HS-27A (cell line): ENCODE measurements at places on chromosomes 4 and X.

DNA sequence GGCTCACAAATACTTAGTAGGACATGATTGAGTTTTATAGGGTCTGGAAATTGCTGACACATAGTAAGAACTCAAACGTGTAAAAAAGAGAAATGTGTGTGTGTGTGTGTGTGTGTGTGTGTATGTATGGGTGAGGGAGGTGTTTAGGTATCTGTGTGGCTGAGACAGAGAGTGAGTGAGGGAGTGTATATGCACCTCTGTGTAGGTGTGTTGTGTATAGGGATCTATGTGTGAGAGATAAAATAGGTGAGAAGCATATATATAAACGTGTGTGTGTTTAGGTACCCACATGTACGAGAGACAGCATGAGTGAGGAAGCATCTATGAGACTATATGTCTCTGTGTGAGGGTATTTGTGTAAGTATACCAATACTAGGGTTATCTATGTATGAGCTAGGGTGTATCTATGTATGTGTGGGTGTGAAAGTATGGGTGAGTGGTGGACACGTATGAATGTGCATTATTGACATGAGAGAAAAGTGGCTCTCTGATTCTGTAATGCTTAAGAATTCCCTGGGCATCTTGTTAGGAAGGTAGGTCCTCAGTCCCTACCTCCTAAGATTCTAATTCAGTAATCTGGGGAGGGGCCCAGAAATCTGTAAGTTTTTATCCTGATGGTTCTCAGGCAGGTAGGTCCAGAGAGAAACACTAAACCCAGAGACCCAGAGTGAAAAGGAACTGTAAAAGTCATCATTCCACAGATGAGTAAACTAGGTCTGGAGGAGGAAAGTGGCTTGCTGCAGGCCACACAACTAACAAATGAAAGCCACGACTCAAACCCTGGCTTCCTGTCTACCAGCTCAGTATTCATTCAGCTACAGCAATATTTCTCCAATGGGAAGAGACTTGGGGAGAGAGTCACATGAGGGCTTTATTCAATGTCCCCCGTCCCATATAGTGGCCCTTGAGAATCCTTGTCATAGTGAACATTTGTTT lies 237.0 kb downstream of the IDS start:
- no peak for DNase-seq

DNA sequence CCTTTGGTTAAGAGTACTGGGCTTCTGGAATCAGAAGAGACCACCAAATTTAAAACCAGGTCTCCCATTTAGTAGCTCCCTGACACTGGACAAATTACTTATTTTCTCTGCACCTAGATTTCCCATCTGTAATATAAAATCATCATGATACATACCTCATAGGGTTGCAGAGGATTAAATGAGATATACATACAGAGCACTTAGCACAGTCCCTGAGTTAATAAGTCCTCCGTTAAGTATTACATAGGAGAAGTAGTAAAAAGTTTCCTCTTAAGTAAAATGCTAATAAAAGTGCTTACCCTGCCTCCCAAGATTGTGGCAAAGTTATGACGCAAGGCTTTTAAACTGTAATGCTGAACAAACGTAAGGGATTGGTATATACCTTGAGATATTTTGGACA lies 539 bp upstream of the CHIC1 start:
- no peak for DNase-seq

GRCh38 chr4:153409924-153410501 lies 56.1 kb upstream of the TMEM131L start:
- no peak for DNase-seq

- no peak for DNase-seq
Observed at GRCh38 chrX:143634663-143635455, 1.0 kb downstream of the SLITRK4 start.

DNA sequence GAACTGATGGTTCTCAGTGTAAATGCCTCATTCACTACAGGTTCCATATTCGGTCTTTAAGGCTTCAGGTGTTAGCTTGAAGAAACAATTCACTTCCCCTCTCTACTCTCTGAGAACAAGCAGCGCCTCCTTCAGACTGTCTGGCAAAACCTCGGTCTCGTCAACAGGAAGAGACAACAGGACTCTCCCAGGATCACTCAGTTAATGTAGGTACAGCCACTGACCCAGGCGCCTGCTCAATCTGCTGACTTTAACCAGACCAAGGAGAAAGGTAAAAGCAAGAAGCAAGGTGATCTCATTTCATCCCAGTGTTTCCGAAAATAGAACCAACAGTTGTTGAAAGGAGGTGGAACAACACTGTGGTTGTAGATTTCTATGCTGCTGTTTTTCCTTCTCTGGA lies 102.2 kb downstream of the SLC2A9 start:
- no peak for DNase-seq

- no peak for DNase-seq
Observed at GRCh38 chrX:150337536-150337935, 25.6 kb upstream of the MAMLD1 start.

DNA sequence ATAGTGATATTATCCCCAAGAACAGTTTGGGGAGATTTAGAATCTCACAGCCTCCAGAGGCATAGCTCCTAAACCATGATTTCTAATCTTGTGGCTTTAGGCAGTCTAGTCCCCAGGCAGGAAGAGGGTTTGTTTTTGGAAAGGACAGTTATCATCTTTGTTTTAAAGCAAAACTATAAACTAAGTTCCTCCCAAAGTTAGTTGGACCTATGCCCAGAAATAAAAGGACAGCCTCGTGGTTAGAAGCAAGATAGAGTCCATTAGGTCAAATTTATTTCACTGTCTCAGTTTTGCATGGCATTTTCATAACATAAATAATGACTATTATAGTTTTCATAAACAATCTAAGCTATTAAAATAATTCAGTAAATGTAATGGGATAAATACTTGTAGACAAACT lies 120.5 kb downstream of the MAGEC2 start:
- no peak for DNase-seq

DNA sequence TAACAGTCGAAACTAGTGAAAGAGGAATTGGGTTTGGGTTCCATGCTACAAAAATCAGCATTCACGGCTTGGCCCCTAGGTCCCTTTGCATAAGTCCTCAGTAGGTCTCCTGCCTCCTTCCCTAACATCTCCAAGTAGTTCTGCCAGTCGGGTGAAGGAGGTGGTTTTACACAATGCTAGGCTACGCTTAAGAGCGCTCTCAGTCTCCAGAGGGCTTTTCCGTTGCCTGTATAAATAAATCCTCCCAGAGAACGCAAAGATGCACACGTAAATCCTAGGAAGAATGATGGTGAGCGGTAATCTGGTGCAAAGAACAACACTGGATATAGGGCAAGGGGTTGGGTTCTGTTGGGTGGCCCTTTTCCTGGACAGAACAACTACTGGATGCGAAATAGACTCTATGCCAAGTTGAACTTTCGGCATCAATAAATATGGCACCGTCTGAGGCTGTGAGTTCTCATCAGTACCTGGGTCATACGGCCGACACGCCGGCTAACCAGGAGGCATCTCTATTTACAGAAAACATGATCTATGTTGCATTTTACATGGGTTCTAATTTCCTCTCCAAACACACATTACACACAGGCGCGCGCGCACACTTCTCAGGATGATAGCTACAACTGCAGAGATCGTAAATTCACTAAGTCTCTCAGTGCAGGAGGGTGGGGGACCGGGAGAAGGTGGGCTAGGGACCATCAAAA lies 1.3 kb downstream of the CAMK2D start:
- DNase-seq: no peak

DNA sequence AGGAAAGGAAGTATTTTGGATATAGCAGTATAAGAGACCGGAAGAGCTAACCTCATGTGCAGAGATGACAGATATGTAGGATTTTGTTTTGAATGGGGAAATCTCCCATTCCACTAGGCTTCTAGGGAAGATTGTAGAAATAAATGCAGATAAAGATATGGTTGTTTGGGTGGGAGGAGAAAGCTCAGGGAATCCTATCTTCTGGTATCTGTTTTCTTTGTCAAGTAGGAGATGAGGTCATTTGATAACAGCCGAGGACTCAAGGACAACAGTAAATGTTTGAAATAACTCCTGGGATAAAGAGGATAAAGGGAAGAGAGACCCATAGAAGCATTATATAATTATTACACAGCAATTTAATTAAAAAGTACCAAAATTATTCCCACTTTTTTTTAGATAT lies 24.7 kb upstream of the ZMAT1 start:
- DNase-seq: no peak

- DNase-seq: peak; percentile 23
Observed at GRCh38 chr4:163332526-163333406, at the start of gene NPY1R. Gene NPY1R (minus strand): TSS chr4:163332596. CDS start chr4:163326554, 6,042 bp downstream.

GRCh38 chr4:7074426-7074825 lies 6.6 kb upstream of the GRPEL1 start:
- DNase-seq: peak; percentile 70

DNA sequence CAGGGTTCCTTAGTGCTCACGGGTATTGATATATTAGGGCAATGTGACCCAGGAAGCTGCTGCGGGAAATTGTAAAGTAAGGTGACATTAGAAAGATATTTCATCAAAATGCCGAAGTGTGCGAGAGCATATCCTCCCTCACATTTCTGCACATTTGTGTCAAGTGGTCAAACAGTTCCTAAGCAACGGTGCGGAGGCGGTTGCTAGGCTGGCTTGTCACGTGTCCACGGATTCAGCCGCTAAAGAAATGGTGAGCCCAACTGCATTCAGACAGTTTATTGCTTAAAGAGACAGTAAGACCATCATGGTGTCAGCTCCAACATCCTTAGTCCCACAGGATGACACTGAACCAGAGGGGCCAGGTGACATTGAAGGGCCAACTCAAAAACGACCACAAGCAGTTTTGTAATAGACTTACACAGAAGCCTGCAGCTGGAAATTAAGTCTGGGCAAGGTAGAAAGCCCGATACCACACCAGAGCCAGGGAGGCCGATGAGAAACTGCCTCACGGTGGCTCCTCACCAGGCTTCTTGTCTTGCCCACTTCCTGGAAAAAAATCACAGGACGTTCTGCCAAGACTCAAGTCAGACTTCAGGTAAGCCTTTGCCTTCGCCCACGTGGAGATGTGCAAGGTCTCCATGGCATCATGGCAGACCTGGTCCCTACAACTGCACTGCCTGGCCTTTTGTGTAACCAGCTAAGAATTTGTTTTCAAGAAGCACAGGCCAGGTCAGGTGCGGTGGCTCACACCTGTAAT lies 50.4 kb downstream of the USP11 start:
- DNase-seq: no peak

GRCh38 chr4:183398298-183399125 lies 45.9 kb upstream of the CDKN2AIP start:
- DNase-seq: peak; percentile 34

DNA sequence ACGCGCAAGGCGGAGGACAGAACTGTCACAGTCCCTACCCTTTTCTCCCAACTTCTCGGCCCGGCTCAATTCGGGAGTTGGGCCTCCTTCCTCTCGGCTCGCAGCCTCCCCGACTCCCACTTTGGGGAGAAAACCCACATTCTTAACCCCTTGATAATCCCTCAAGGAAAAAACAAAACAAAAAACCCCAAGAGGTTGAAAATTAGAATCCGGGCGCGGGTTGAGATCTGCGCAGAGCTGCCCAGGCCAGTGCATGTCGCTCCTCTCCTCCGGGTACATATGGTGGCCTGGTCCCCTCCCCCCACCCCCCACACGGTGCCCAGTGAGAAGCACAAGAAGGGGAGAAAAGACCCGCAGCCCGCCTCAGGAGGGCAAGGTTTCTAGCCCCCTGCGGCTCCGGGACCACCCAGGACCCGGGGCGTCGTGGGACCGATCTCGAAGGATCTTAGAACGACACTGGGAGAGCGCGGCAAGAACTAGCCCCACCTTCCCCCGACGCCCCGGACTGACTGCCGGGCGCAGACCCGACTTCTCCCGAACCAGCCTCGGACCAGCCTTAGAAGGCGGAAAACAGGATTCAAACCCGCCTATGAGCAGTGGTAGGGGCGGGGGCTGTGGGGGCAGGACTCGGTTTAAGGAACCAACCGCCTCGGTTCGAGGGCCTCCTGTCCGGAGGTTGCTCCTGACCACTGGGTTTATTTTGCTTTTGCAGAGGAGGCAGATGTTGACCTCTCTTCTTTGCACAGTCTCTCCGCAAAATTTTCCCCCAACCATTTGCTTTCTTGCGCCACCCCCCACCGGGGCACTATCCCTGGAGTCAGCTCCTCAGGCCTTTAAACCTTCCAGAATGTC lies 2.5 kb upstream of the PDGFRA start:
- DNase-seq: no peak

DNA sequence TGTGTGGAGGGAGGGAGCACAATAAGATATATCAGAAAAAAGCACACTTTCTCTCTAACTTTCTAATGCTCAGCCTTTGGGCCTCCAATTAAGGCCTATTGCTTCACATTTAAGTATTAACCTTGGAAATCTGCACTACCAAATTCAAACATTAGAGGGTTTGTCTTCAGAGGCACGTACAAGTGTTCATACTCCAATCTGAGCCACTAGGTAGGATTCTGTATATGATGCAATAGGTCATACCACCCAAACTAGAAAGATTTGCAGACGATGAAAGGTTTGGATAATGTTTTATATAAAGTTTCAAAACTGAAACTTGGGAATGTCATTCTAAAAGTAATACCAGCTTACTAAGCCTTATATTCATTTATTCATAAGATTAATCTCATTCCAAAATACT lies 106.4 kb downstream of the MID1 start:
- DNase-seq: no peak

- no peak for DNase-seq
Observed at GRCh38 chrX:151792505-151792904, 58.0 kb downstream of the CNGA2 start.

DNA sequence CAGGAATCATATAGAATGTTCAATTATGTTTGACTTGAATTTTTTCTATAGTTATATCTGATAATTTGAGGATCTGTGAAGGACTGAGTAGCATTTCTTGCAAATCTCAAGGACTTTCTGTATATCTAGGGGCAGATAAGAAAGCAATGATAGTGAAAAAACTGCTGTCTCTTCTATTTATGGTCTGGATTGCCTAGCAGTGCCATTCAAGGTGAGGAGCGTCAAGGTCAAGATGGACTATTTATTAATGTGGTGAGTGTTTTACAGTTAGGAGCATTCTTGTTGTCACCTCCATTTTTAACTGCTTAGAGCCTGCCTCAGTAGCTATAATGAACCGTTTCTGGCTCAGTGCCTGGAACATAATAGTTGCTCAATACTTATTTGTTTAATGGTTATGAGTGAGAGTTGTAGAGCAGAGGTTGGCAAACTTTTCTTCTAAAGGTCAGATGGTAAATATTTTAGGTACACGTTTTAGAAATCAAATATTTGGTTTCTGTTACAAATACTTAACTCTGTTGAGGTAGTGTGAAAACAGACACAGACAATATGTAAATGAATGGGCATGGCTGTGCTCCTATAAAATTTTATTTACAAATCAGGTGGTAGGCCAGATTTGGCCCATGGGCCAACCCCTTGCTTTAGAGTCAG lies 523.2 kb upstream of the IGFBP7 start:
- no peak for DNase-seq

DNA sequence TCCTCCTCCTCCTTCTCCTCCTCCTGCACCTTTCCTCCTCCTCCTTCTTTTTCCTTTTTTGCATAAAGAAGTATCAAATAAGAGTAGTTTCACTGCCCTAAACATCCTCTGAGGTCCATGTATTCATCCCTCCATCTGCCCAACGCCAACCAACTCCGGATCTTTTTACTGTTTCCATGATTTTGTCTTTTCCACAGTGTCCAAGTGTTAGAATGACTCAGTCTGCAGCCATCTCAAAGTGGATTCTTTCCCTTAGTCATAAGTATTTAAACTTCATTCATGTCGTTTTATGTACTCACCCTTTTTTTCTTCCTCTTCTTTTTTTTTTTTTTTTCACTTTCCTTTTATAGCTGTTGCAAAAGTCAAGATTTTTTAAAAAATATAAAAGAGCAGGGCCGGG lies 12.9 kb downstream of the CSF2RA start:
- DNase-seq: no peak

- peak; percentile 54 for DNase-seq
Observed at GRCh38 chr4:18020671-18021469, 685 bp downstream of the LCORL start.
